ENCODE measurements at places on chromosomes 3 and 15.

GRCh38 chr3:48268381-48268935 is 27.6 kb downstream of the ZNF589 start:
- DNase-seq = no peak

DNA sequence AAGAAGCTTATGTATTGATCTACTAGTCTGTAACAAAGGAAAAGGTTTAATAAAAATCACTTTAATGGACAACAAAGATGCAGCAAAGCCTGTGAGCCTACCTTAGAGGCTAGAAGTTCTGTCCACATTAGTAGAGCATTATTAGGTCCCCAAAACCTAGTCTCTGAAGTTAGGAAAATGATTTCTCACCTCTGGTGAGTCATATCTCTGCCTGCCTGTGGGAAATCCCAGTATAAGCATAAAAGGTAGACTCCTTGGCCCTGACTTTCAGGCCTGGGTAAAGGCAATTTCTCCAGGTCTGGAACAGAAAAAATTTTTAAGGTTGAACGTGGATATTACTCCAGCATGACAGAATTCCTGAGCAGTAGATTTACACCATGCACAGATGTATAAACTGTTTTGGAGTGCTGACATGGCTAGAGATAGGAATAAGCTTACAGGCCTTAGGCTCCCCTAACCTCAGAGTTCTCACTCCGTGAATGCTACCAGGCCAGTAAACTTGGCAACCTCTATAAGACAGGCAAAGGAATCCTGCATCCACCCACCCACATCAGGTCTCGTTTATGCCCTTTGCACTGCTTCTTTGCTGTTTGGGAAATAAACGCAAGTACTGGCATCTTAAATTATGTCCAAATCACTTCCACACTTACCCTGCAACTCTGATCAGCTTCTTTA is 104.1 kb downstream of the SERPINI1 start:
- DNase-seq = no peak

DNA sequence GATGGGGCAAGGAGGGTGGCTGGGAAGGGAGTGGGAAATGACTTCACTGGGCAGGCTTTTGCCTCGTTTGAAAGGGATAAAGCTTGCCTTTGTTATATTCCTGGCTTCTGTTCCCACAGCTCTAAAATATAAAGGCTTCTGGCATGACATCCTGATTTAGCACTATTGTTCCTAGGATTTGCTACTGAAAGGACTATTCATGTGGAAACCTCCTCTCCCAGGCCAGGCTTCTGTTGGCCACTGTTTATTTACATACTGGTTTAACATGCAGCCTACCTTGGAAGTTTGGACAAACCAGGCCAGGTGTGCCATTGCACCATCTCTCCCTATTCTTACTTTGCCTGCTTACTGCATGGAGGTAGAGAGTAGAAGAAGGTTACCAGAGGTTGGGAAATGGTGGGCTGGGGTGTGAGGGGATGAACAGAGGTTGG is 2.4 kb upstream of the LMCD1 start:
- DNase-seq = no peak

DNA sequence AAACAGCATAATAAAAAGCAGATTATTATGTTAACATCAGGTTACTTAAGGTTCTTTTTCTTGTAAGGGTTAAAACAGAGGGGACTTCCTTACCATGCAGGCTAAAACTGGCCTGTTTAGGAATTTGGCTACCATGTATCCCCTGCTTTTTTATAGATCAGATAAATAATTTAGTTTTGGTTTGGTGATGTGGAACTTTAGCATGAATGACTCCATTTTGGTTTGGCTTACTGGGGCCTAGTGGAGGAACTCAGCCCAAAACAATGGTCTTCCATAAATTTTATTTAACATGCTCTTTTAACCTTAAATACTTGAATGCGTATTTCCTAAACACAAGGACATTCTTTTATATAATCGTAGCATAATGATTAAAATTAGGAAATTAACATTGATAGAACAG is 18.9 kb downstream of the GALK2 start:
- DNase-seq = no peak

DNA sequence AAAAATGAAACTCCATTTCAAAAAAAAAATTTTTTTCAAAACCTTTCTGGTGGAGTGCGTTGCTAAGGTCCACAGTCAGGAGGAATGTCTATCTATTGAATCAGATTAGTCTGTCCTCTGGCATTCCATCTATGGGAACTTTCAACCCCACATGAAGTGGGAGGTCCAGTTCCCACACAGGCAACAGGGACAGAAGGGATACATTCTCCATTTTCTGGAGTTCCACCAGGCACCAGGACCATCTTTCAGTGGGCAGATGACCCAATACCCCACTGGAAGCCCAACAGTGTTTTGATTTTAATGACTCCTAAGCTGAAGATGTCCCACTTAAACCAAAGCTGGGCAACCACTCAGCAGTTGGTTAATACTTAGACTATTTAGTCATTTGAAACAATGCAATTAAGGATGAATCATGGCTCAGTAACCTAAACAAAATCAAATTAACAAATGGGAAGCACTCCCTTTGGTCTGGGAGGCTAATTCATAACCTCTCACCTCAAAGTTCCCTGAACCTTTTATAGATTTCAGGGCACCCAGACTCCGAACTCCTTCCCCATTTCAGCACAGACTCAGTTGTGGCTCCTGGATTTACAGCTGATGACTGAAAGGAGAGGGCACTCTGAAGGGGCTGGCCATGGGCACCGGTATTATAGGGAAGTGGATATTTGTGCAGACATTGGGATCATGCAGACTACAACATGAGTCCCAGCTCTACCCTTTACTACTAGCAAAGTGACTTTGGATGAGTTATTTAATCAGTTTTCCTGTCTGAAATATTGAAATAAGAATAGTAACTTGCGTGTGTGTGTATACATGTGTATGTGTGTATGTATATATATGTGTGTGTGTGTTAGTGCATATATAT is 264.3 kb upstream of the LRTM1 start:
- no peak for DNase-seq

DNA sequence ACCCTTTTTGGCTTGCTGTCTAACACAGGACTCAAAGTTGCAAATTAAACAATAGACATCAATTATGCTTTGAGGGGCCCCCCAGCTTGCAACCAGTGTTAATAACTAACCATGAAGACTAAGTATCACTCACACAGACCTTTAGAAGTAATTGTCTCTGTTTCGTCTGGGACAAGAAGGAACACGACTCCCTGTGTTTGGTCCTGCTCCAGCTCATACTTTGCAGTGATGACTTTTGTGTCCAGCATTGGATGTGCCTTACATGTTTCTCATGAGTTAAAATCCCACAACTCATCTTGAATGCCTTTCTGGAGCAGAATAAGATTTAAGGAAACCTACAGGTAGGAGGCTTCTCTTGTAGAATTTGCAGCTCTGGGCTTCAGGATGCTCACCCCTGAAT is 53.1 kb downstream of the GMNC start:
- no peak for DNase-seq

DNA sequence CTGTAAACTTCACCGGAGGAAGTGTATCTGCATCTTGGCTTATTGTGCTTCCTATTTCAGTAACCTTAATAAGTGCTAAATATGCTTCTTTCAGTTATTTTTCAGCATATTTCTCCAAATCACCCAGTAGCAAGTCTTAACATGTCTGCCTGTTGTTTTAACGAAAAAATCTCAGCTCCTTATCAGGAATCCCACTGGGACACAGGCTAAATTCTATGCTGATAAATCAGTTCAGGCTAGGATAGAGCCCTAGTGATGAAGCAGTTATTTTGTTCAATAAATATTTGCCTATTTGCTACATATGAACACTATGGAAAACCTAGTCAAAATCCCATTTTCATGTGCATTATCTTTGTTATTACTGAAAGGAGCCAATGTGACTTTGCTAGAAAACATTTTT is 8.2 kb upstream of the MITF start:
- no peak for DNase-seq

- DNase-seq = no peak
Measured at GRCh38 chr15:41011055-41011815, 58.0 kb downstream of the CHAC1 start.

DNA sequence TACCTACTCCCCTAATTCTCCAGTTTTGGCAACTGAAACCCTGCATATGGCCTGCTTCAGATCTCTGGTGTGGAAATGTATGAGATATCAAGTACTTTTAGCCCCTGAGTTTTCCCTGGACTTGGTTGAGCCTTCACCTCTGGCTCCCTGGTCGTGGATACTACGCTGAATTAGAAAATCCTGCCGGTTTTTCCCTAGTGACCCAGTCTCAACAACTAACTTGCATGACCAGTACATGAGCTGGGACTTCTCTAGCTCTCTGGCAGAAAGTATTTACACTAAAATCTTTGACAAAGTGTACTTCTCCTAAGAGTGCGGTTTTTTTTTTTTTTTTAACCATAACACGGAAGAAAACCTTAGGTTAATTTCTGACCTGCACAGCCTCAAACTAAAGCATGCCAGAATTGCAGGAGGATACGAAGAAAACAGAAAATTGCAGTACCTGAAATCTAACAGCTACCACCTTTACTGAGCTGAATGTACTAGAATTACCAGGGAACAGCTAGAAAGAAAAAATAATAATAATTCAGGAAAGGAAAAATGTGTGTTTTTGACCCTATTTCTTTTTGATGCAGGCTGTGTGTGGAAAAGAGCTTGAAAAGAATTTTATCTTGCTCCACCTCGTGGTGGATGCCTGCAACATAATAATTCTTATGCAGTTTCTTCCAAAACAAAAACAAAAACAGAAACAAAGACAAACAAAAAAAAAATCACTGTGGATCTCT is 165.6 kb downstream of the GMNC start:
- peak; percentile 24 for DNase-seq

DNA sequence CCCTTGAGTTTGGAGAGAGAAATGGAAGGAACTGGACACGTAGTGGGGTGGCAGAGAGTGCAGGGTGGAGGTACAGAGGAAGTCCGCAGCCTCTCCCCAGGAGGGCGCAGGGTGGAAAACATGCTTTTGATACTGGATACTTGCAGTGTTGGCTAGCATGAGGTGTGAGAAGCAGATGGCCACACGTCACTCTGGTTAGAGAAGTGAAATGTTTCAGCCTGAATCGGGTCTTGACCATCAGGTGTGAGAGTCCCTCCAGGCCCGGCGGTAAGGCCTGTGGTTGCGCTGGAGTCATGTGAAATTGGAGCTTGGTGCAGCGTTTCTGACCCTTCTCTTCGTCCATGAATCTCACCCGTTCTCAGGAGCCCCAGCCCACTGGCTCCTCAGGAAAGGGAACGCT is 93.1 kb downstream of the GABRG3 start:
- DNase-seq = no peak

GRCh38 chr3:128273841-128274573 is 120.7 kb downstream of the EEFSEC start:
- DNase-seq = no peak

DNA sequence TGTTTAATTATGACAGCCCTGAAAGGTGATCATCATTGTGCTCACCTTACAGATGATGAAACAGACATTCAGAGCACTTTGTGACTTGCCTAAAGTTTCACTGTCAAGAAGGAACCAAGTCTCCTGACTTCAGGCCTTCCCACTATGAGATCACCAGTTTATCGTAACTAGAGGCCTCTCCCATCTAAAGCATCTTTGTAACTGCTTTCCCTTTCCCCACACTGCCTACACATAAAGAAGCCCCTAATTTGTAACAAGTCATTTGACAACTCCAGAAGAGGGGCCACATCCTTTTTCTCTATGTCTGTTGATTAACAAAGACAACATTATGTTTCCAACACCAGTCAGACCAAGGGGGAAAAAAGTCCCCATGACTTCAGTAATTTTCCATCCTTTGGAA is 1.1 kb downstream of the KLHL6 start:
- no peak for DNase-seq

DNA sequence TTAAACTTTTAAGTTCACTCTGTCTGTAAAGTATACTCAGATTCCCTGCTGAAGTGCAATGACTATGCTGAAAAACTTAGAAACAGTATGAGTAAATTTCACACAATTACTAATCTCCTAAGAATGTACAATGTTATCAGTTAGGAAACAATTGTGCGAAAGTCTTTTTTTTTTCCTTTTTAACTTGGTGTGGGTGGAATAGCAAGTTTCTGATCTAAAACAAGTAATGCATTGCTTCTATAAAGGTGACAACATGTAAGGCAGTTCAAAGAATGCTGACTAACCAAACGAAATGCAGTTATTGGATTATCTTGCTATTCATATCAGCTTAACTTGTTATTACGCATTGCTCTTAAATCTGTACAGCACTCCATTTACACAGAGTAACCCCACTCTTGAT is 19.3 kb upstream of the SLC12A8 start:
- DNase-seq = no peak

DNA sequence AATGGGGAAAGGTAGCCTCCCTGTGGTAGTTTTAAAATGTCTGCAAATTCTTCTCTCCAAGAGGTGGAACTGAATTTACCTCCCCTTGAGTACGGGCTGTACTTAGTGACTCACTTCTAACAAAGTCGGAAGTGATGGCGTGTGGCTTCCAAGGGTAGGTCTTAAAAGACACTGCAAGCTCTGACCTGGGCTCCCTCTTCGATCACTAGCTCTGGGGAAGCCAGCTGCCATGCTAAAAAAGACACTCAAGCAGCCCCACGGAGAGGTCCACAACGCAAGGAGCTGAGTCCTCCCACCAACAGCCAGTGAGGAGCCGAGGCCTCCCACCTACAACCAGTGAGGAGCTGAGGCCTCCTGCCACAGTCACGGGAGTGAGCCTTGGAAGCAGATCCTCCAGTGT is 122.0 kb upstream of the HACD2 start:
- no peak for DNase-seq

- DNase-seq = no peak
Measured at GRCh38 chr15:90018216-90018831, 17.2 kb downstream of the ZNF710 start.

GRCh38 chr3:188165596-188165995 is 11.6 kb downstream of the LPP start:
- DNase-seq = no peak

DNA sequence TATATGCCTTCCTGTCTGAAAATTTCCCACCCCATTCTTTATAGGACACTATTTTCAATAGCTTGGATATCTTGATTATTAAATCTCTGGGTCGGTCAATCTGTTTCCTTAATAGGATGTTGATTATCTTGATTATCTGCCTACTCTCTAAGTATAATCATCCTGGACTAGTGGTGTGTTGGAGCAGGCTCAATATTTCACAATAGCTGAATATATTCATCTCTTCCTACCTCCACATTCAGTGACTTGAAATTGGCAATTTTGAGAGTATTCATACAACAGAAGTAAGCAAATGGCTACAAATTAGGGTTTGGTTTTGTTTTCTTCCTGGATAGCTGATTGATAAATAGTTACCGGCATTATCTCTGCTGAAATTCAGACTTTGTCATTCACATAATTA is 1162.6 kb downstream of the ROBO1 start:
- DNase-seq = no peak
